Stimulated activated CD4-positive, alpha-beta T cell treated with anti-CD3 and anti-CD28 coated beads, TNF-alpha, amount 100 ng/mL, for 48 hours (primary cell): ENCODE measurements at places on chromosomes 13 and 19.

GRCh38 chr19:30856376-30856775, 484.2 kb downstream of the ZNF536 start:
- no peak for DNase-seq

DNA sequence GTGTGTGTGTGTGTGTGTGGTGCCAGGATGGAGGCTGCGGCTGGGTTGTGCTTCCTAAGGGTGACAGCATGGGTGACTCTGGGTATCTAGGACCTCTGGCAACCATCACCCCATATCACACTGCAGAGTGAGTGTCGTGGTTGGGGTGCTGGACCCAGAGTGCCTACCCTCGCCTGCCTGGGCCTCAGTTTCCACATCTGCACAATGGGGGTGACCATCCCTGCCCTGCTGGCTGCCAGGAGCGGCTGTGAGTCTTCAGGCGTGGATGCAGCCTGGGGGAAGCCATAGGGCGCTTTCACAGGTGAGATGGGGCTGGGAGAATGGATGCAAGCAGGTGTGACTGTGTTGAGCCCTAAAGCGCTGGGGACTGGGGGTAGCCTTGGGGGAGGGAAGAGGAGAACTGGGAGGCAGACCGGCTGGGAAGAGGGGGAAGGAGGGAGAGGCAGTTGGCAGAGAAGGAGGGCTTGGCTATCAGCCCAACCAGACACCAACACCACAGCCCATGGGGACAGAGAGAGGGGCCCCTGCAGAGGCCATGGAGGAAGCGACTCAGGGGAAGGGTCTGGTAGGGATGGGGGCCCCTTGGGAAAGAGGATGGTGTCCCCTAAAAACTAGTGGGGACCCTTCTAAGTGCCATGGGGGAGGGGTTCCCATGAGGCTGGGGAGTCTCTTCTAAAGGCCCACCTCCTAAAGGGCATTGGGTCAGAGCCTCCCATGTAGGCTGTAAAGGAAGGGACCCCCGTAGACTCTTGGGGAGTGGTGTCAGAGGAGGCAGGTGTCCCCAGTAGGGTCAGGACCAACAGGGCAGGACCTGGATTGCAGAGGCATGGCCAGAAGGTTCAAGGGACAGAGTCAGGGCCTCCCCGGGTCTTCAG, 1.7 kb downstream of the PLPPR2 start:
- DNase-seq = no peak

DNA sequence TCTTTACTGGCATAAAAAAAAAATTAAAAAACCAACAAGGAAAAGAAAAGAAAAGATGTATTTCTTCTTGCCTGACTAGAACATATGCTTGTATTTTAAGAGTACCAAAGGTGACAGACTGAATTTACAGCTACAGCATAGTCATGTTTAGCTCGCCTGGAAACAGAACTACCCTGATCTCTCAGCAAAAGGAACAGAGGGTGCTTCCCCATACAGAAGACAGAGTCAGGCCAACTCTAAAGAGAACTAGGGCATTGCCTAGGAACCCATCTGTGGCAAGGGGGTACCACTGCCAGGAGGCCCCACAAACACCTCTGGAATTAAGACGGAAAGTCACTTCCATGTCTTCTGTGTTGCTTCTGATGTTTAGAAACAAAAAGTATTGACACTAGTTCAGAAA, 252.1 kb upstream of the STARD13 start:
- no peak for DNase-seq

GRCh38 chr13:29453617-29454011, 141.9 kb downstream of the SLC7A1 start:
- no peak for DNase-seq

- no peak for DNase-seq
Measured at GRCh38 chr13:67150608-67151007, 79.5 kb downstream of the PCDH9 start.

DNA sequence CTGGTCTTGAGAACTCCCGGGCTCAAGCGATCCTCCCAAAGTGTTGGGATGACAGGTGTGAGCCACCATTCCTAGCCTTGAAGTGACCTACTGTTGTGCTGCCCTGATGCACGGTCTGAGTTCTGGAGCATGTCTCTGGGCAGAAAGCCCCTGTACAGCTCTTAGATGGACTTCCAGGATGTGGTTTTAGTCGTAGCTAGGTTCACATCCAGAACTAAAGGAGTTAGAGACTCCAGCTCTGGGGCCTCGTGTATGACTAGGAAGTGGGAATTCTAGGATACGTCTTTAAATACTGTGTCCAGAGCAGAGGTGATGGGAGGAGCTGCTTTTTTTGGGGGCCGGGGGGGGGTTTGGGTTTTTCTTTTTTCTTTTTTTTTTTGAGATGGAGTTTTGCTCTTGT, 12.2 kb downstream of the UPF1 start:
- DNase-seq = no peak

GRCh38 chr19:11172576-11172975, 17.0 kb upstream of the SPC24 start:
- no peak for DNase-seq

- DNase-seq = no peak
Measured at GRCh38 chr13:94249512-94249911, 230.0 kb downstream of the DCT start.

DNA sequence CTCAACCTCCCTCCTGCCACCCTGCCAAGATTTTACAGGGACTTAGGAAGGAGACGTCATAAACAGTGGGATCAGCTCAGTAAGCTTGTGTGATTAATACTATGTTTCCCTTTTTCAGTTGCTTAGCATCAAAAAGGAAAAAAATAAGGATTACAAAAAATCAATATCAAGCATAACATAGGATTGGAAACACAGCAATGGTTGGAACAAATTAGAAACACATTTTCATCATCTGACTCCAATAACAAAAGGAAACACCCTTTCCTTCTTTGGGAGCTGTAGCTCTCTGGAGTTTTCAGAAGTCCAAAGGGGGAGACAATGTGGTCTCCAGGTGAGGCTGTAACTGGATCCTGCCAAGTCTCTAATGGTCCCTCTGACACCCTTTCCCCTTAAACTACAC, 233.4 kb downstream of the B3GLCT start:
- DNase-seq = no peak

GRCh38 chr13:95245071-95245470, 56.2 kb downstream of the ABCC4 start:
- DNase-seq = no peak

- DNase-seq = no peak
Measured at GRCh38 chr13:37179645-37180044, 74.2 kb upstream of the CSNK1A1L start.

- DNase-seq = no peak
Measured at GRCh38 chr13:89726690-89727435, 1620.6 kb upstream of the MIR17HG start.

DNA sequence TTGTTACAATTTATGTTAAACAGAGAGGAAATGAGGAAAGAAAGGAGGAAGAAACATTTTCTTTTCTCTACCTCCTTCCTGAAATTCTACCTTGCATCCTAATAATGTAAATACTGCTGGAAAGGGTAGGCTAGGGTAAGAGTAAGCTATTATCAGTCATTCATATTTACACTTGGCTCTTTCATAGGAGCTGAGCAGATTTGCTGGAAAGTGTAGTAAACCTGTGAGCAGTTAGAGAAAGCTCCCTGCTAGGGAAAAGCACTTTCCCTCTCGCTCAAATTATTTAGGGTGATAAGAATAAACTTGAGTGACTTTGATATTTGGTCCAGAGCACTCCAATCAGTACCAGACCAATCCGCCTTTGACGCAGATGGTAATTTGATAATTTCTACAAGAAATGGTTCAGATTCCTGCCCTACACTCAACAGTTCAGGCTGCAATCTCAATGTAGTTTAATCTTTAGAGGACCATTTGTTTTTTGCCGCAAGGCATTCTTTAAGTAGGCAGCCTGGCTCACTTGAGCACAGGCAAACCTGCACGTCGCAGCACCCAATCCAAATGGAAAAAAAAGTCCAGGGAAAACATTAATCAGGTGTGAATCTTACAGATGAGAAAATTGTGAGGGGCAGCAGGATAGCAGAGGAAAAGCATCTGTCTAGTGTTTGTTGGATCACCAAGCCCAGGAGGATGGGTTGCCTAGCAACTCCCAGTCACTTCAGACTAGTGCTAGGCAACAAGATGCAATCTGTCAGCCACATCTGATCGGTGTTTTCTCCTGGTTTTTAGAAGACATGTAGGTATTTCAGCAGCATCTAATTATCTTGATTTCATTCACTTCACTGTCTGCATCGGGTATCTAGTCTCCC, 68.6 kb upstream of the KL start:
- DNase-seq = no peak

DNA sequence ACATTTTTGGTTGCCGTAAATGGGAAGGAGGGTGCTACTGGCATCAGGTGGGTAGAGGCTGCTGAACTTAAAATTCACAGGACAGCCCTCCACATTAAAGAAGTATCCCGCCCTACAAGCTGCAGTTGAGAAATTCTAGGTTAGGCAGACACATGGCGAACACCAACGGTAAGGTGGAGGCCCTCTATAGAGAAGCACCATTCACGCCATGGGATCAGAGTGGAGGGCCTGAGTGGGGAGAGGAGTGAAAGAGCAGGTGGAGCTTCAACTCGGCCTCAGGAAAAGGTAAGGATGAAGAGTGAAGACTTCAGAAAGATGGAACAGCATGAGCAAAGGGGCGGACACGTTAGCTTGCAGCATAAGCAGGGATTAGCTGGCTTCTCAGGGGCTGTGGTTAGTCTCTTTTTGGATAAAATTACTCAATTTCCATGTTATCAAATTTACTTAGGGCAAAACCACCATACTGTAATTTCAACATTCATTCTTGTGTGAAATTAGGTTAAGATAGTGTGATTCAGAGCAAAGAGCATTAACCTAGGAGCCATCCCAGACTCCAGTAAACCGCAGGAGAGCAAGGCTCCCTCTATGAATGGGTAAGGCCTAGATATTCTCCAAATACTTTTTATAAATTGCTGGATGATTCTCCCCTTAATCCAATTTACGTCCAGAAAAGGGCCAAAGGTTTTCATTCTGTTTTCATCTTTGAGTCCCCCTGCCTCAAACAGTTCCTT, 1.2 kb downstream of the EEF1AKMT1 start:
- DNase-seq = peak; percentile 4

- peak; percentile 25 for DNase-seq
Measured at GRCh38 chr19:54517483-54517882, 14.9 kb downstream of the LAIR2 start.

- DNase-seq = no peak
Measured at GRCh38 chr19:11154683-11155047, 917 bp downstream of the SPC24 start.

- no peak for DNase-seq
Measured at GRCh38 chr19:10286803-10287737, at the start of gene ICAM4. Gene ICAM4, plus strand, starts transcription at chr19:10286955. Its CDS starts 58 bp downstream, at chr19:10287013.

DNA sequence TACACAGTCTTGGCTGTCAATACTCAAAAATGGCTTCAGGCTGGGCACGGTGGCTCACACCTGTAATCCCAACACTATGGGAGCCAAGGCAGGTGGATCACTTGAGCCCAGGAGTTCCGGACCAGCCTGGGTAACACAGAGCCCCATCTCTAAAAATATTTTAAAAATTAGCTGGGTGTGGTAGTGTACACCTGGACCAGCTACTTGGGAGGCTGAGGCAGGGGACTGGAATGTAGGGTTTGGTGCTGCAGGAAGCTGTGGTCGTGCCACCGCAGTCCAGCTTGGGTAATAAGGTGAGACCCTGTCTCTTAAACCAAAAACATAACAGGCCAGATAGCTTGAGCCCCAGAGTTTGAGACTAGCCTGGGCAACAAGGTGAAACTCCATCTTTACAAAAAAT, 6.7 kb upstream of the CHERP start:
- DNase-seq = no peak
